ENCODE measurements at places on chromosomes 4 and X. TPM values are rescaled to one million over a fixed set of nuclear protein-coding genes. Genes with fewer than 3 reads are reported as not detected.
A peak's percentile ranks its signal among the peaks of the same experiment; 100 is the strongest.

GRCh38 chr4:6501171-6501570, 28.8 kb upstream of the PPP2R2C start:
- DNase-seq = no peak

GRCh38 chr4:76088719-76089118, 14.2 kb downstream of the ART3 start:
- DNase-seq = no peak

DNA sequence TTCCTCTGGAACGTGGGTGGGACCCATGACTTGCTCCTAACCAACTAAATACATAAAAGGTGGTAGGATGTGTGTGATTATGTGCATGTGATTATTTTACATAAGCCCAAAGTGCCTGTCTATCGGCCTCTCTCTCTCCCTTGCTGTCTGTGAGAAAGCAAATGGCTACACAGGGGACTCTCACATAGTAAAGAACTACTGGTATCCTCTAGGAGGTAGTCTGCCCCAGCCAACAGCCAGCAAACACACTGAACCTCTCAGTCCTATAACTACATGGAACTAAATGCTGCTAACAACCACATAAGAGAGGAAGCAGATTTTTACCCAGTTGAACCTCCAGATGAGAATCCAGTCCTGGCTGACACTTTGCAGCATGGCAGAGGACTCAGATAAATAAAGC, 1249.4 kb downstream of the ADGRL3 start:
- DNase-seq = no peak

GRCh38 chr4:97841512-97841911, 301.8 kb downstream of the STPG2 start:
- DNase-seq = no peak

DNA sequence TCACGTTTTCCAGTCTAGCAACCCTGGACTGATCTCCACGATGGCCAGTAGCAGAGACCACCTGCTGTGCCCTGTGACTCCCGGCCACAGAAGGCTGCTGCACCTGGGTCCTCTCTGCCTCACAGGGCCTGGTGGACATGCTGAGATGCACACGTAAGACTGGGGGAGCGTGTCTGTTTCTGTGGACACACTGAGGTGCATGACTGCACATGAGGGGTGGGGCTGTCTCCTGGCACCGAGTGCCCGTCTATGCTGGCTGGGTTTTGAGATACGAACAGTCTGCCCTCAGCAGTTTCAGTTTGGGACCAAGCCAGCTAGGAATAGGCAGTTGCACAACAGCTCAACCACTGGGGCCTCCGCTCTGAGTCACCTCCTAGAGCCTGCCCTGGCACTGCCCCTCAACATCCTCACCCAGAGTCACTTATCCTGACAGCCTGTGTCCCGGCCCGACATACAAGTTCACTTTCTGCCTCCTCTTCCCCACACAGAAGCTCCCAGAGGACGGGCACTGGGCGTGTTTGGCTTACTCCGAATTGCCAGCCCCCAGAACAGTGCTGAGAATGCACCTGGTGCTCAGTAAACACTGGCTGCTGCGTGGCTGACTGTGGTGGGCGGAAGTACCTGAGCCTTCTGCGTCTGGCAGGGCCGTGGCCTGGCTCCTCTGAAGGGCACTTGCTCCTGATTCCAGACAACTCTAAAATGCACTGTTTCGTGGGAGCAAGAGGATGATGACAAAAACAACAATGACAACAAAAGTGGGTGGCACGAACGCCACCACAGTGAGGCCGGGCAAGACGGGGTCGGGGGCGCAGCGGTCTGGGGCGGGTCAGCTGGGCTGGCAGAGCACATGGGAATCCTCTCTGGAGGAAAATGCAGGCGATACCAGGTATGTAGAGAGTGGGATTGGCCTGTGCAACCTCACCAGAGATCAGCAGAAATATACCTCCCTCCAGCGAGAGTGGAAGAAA, 30.9 kb downstream of the RNF212 start:
- DNase-seq = peak; percentile 73

- no peak for DNase-seq
These were observed 104.1 kb downstream of the ATXN3L start for GRCh38 chrX:13215729-13216128.

Gene PF4V1
- not detected for total RNA-seq

Gene GLRA3
- total RNA-seq = not detected

Gene LEF1
- total RNA-seq = 0.10 TPM

Gene GYG2
- total RNA-seq = not detected
